ENCODE measurements at places on chromosomes 6 and 20. TPM values are rescaled to one million over a fixed set of nuclear protein-coding genes. Genes with fewer than 3 reads are reported as not detected.

OTOR gene
- total RNA-seq = not detected

BHLHE23 gene
- total RNA-seq = not detected

SAMD5 gene
- total RNA-seq = 1.5 TPM

RAET1L gene
- not detected for total RNA-seq

GGTLC1 gene
- not detected for total RNA-seq

VGLL2 gene
- total RNA-seq = not detected

ACSS1 gene
- 58.4 TPM for total RNA-seq

GRCh38 chr6:14585689-14586088, 468.1 kb downstream of the CD83 start:
- no peak overlapping the region for H3K27ac ChIP-seq
- H3K36me3 ChIP-seq = no peaks in the 10 kb centered on the region
- H3K27me3 ChIP-seq = no peaks in the 10 kb centered on the region
- H3K4me1 ChIP-seq = no peaks in the 10 kb centered on the region

DNA sequence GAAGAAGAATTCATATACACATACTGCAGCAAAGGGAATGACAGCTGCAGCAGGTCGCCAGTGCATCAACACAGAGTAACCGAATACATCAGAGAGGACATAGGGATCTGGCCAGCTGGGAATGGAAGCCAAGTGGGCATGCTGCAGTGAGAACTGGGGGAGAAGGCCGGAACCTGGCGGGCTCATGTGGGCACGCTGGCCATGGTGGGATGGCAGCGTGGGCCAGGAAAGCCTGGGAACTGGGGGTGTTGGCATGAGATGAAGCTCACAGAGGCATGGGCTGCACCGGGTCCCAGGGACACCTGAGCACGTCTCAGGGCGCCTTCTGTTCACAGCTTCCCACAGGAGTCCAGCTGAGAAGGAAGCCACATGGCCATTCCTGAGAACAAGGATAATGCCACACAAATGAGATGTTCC, 139.5 kb upstream of the AGPAT4 start:
- no peak overlapping the region for H3K4me3 ChIP-seq
- no peaks in the 10 kb centered on the region for H3K27me3 ChIP-seq
- no peak overlapping the region for H3K27ac ChIP-seq
- no peaks in the 10 kb centered on the region for H3K4me1 ChIP-seq
- no peaks in the 10 kb centered on the region for H3K36me3 ChIP-seq

- no peak for DNase-seq
- no peak overlapping the region for H3K4me3 ChIP-seq
These were observed 16.7 kb downstream of the UNC5CL start for GRCh38 chr6:41022294-41022693.

DNA sequence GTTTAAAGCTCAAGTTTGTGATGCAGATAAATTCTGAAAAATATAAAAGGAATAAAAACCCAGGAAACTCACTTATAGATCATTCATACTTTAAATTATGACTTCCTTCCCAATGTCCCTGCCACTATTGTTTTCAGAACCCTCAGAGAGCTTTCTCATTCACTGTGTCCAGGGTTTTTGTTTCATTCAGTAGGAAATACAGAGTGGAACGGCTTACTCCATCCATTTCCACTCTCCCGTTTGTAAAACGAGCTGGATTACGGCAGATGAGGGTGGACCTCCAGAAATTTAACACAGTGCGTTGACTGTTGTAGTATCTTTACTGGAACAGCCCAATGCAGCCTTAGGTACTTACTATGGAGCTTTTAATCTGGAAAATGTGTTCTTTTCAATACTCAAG, 23.6 kb downstream of the BPIFA1 start:
- H3K4me3 ChIP-seq = no peak overlapping the region
- no peaks in the 10 kb centered on the region for H3K36me3 ChIP-seq
- peaks cover 9% of the 10 kb centered on the region for H3K27me3 ChIP-seq
- no peaks in the 10 kb centered on the region for H3K4me1 ChIP-seq
- H3K27ac ChIP-seq = no peak overlapping the region
- no peak for DNase-seq

- no peak overlapping the region for H3K27ac ChIP-seq
- no peak for DNase-seq
- H3K4me3 ChIP-seq = no peak overlapping the region
- peaks cover 9% of the 10 kb centered on the region for H3K4me1 ChIP-seq
- no peaks in the 10 kb centered on the region for H3K36me3 ChIP-seq
- no peaks in the 10 kb centered on the region for H3K27me3 ChIP-seq
These were observed 87.8 kb upstream of the PRSS16 start for GRCh38 chr6:27159725-27160124.

DNA sequence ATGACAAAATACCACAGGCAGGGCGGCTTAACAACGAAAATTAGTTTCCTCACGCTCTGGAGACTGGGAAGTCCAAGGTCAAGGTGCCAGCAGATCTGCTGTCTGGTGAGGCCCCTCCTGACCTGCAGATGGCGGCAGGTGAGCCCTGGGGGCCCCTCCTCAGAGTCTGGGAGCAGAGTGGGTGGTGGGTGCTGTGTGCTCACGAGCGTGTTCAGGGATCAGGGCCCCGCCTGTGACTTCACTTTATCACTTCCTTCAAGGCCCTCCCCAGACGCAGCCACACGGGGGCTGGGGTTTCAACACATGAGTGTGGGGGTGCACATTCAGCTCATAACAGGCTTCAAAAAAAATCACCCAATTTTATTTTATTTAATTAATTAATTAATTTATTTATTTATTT, 39.3 kb downstream of the SLC2A4RG start:
- H3K36me3 ChIP-seq = no peaks in the 10 kb centered on the region
- H3K27me3 ChIP-seq = peaks cover 6% of the 10 kb centered on the region
- no peaks in the 10 kb centered on the region for H3K4me1 ChIP-seq
- no peak overlapping the region for H3K27ac ChIP-seq

GRCh38 chr20:37921341-37921929, 18.5 kb downstream of the VSTM2L start:
- no peak for DNase-seq
- H3K4me1 ChIP-seq = no peaks in the 10 kb centered on the region
- no peaks in the 10 kb centered on the region for H3K36me3 ChIP-seq

DNA sequence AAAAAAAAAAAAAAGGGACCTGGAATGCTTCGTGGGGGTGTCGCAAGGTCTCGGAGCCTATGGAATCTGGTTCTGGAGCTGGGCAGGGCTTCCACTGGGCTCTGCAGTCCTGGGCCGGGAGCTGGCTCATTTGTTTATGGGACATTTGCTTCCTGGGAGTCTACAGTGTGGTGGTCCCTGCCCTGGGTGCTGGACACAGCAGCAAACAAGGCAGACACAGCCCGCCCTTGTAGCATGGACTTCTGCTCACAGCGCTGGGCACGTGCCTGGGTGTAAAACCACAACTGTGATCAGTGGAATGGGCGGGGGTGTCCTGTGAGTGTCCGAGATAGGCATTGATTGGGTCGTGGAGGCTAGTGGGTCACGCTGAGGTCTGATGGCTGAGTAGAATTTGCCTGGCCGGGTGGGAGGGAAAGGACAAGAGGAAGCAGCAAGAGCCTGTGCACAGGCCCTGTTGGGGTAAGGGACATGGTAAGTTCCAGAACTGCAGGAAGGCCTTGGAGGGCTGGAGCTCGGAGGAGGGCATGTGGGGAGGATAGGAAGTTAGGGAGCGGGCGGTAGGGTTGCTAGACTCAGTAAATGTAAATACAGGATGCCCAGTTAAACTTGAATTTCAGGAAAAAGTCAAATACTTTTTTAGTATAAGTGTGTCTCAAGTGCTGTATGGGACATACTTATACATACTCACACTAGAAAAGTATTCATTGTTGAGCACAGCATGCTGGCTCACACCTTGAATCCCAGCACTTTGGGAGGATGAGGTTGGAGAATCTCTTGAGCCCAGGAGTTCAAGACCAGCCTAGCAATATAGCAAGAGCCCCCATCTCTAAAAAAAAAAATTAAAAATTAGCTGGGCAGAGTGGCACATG, 61.3 kb upstream of the PMEPA1 start:
- no peak overlapping the region for H3K4me3 ChIP-seq
- DNase-seq = no peak
- H3K4me1 ChIP-seq = peaks cover 3% of the 10 kb centered on the region
- no peak overlapping the region for H3K27ac ChIP-seq
- H3K36me3 ChIP-seq = no peaks in the 10 kb centered on the region

DNA sequence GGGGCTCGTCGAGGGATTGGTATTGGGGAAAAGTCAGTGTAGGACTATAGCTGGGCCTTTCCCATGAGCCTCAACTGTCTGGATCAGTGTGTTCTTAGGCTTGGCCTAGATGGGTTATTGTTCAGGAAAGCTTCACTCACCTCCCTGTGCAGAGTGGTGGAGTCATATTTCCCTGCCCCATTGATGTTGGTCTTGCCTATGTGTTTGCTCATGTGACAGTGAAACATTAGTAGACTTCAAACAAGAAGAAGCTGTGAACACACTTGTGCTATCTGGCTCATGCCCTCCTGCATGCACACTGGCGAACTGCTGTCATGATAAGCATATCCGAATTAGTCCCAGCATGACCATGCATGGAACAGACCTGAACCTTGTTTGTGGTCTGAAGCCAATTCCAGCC, 171.1 kb downstream of the DHX35 start:
- H3K27me3 ChIP-seq = no peaks in the 10 kb centered on the region
- H3K4me3 ChIP-seq = no peak overlapping the region
- no peak overlapping the region for H3K27ac ChIP-seq
- H3K4me1 ChIP-seq = no peaks in the 10 kb centered on the region
- no peak for DNase-seq
- H3K36me3 ChIP-seq = no peaks in the 10 kb centered on the region

GRCh38 chr6:49906526-49906925, 40.2 kb upstream of the CRISP1 start:
- H3K27me3 ChIP-seq = no peaks in the 10 kb centered on the region
- DNase-seq = no peak
- H3K27ac ChIP-seq = no peak overlapping the region
- H3K4me1 ChIP-seq = no peaks in the 10 kb centered on the region

- H3K27ac ChIP-seq = no peak overlapping the region
- no peaks in the 10 kb centered on the region for H3K36me3 ChIP-seq
- H3K27me3 ChIP-seq = no peaks in the 10 kb centered on the region
- no peak overlapping the region for H3K4me3 ChIP-seq
- DNase-seq = no peak
These were observed 18.0 kb upstream of the CDK5RAP1 start for GRCh38 chr20:33419140-33419974.

- H3K36me3 ChIP-seq = no peaks in the 10 kb centered on the region
- H3K4me3 ChIP-seq = no peak overlapping the region
- H3K27ac ChIP-seq = no peak overlapping the region
- no peaks in the 10 kb centered on the region for H3K27me3 ChIP-seq
- H3K4me1 ChIP-seq = no peaks in the 10 kb centered on the region
These were observed 705.7 kb upstream of the SLC35B3 start for GRCh38 chr6:9140951-9141460.

GRCh38 chr6:84150705-84151104, 76.7 kb downstream of the CEP162 start:
- no peak for DNase-seq
- no peaks in the 10 kb centered on the region for H3K36me3 ChIP-seq
- H3K27me3 ChIP-seq = no peaks in the 10 kb centered on the region
- H3K27ac ChIP-seq = no peak overlapping the region

DNA sequence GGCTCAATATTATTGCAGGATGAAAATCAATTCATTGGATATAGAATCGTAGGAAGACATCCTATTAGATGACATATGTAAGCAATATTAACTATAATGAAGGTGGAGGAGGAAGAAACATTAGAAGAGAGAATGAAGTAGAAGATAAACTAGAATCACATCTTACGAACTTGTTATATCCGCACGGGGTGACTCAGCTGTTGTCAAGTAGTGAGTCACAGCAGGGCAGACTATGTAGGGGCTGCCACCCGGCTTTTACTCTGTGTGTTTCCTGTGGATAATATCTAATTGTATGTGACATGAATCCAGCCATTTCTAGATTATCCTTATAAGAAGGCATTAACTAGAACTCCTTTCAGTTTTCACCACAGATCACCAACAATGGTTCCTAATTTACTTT, 520.2 kb downstream of the DOK5 start:
- no peaks in the 10 kb centered on the region for H3K4me1 ChIP-seq
- H3K4me3 ChIP-seq = no peak overlapping the region
- H3K27me3 ChIP-seq = no peaks in the 10 kb centered on the region
- DNase-seq = no peak
- no peaks in the 10 kb centered on the region for H3K36me3 ChIP-seq
- no peak overlapping the region for H3K27ac ChIP-seq

- no peak overlapping the region for H3K4me3 ChIP-seq
- H3K27ac ChIP-seq = no peak overlapping the region
- no peaks in the 10 kb centered on the region for H3K36me3 ChIP-seq
- peaks cover 5% of the 10 kb centered on the region for H3K27me3 ChIP-seq
These were observed 15.9 kb upstream of the PCMTD2 start for GRCh38 chr20:64239449-64240242.

DNA sequence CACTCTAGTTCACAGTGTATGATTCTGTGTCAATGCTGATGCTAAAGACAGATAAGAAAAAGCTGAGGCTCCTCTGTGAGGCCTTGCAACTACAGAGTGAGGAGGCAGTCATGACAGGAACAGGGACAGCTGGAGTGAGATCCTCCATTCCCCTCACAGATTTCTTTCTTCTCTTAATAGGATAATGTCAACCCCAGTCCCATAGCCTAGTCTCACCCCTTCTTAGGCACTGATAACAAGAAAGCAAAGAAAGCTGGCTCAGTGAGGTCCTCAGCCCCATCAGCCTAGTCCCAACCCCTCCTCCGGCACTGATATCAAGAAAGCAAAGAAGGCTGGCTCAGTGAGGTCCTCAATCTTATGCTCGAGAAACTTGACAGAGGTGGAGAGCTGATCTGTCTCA, 2.1 kb upstream of the PTCHD4 start:
- no peak for DNase-seq
- H3K36me3 ChIP-seq = no peaks in the 10 kb centered on the region
- no peaks in the 10 kb centered on the region for H3K4me1 ChIP-seq
- H3K4me3 ChIP-seq = no peak overlapping the region
- no peak overlapping the region for H3K27ac ChIP-seq

All from transverse colon (tissue), 4 donors.